T-cell (primary cell): ENCODE measurements at places on chromosomes 16 and 17. TPM values are rescaled to one million over a fixed set of nuclear protein-coding genes. Genes with fewer than 3 reads are reported as not detected.

Gene ACSM5
- total RNA-seq, result not detected

Gene TEKT1
- not detected for total RNA-seq

Gene KRT39
- total RNA-seq, result not detected

Gene COX6A2
- total RNA-seq, result not detected

Gene STAC2
- total RNA-seq, result not detected

Gene IRX5
- total RNA-seq, result not detected

Gene RND2
- total RNA-seq, result 0.08 TPM

Gene USP32
- 30.7 TPM for total RNA-seq

Gene PRAC1
- total RNA-seq, result not detected

Gene OR1D5
- not detected for total RNA-seq

Gene CACNA1H
- 4.0 TPM for total RNA-seq

Gene DLX3
- total RNA-seq, result not detected

GRCh38 chr16:86565644-86566511 is 751 bp upstream of the FOXC2 start:
- no peak for DNase-seq

DNA sequence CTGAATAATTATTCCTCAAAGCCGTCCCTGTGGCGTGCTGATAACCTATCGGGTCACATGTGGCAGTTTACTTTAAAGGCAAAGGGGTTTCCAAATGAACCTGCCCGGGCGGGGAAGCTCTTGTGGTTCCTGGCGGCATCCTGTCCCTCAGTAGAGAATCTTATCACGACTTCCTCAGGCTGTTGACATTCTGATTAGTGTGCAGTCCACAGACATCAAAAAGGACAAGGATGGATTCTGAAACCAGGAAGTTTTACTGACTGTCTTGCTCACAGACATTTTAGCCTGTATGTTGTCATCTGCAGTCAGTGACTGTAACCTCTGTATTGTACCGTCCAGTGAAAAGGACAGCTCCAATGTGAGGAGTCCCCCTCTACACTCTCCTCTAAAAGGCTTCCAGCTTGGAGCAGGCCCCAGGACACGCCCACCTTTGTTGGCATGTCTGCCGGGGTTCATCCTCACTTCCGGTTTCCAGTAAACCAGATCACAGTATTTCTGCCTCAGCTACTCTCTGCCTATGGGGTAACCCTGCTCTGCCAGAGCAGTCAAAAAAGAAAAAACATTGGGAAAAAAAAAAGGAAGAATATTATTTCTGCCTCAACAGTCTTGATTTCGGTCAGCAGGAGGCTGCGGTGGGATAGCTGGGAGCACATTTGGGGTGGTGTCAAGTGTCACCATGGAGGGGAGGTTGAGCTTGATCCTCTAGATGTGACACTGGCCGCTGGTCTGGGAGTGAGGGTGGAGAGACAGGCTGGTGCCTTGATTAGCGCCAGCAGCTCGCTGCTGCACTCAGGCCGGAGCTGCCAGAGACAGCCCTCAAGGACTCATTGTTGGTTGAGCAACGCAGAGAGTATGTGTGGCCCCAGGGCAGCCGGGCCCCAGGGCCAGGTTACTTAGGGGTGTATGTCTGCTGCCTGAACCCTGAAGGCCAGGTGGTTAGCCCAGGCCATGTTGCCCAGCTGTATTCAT is 89.0 kb upstream of the DNAH17 start:
- DNase-seq, result peak; percentile 49

DNA sequence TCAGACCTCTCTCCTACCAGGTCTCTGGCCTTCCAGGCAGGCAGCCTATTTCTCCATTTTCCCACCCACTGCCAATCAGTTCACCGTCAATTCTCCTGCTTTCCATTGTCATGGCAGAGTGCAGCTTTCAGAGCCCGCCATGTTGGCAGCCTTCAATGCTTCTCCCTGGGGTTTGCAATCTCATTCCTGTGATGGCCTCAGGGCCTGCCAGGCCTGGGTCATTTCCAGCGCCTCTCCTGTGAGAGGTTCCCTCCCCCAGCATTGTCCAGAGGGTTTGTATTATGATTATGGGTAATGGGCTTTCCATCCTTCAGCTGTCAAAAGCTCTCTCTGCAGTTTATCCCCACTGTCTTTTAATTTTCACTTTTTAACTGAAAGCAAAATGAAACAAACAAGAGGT is 716.6 kb upstream of the CDH8 start:
- no peak for DNase-seq

GRCh38 chr16:4800290-4801041 is 2.0 kb downstream of the ROGDI start:
- DNase-seq, result no peak

DNA sequence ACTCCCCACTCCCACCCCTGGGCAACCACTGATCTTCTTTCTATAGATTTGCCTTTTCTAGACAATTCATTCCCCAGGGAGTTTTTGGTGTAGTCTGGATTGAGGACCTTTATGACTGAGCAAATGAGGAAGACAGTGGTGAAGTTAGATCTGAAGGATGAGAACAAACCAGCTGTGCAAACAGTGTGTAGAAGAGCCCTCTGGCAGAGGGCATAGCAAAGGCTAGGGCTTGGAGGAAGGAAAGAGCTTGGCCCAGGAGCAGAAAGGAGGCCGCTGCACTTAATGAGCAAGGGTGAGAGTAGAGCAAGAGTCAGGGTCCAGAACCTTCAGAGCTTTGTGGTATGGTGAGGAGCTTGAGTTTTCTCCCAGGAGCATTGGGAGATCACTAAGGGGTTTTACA is 352.7 kb downstream of the CA10 start:
- DNase-seq, result no peak

GRCh38 chr17:33225509-33225908 is 67.6 kb downstream of the ASIC2 start:
- DNase-seq, result no peak

DNA sequence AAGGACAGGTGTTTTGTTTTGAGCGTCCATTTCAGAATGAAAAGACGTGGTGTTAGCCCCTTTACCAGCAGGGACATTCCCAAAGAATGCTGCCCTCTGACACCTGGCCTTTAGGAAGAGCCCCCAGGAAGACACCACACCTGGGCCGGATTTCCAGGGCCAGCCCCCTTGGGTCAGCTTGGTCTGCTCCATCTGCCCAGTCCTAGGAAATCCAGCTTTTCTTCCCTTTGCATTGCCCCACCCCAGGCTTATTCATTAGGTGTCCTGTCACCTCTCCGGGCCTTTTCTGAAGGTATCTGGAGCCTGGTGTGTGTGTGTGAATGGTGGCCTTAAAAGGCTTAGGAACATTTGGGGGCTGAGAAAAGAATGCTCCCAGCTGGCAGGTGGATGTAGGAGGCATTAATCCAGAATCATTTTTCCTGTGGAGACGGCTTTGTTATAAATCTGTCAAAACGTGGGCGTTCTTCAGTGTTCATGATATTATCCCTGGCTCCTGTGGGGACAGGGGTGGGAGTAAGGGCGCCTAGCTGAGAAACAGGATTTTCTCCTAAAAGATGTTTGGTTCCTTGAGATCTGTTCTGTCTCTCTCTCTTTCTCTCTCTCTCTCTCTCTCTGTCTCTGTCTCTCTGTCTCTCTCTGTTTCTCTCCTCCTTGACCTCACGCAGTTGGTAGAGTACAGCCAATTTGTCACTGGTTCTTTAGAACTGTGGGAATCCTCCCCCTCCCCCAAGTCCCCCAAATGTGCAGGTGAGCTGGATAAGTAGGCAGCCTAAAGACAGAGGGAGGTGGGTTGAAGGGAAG is 84.0 kb downstream of the NTN1 start:
- DNase-seq, result no peak

GRCh38 chr17:50258647-50259476 is 15.4 kb upstream of the TMEM92 start:
- DNase-seq, result no peak

GRCh38 chr16:48103591-48103990 is 52.2 kb downstream of the ABCC12 start:
- DNase-seq, result no peak

DNA sequence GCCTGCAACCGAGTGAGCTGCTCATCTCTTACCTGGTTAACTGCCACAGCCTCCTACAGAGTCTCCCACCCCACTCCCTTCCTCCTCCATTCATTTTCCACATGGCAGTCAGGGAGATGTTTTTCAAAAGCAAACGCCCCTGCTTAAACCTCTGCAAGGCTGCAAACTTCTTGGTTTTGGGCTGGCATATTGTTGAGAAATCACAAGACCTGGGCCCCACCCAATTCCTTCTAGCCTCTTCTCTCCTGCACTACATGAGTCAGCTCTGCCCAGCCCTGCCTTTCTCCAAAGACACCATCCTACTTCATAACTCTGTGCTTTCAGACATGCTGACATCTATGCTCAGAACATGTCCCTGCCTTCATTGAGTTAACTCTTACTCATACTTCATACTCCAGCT is 136.1 kb downstream of the SPACA3 start:
- DNase-seq, result no peak

GRCh38 chr16:31453255-31454204 is 5.8 kb upstream of the ARMC5 start:
- no peak for DNase-seq

DNA sequence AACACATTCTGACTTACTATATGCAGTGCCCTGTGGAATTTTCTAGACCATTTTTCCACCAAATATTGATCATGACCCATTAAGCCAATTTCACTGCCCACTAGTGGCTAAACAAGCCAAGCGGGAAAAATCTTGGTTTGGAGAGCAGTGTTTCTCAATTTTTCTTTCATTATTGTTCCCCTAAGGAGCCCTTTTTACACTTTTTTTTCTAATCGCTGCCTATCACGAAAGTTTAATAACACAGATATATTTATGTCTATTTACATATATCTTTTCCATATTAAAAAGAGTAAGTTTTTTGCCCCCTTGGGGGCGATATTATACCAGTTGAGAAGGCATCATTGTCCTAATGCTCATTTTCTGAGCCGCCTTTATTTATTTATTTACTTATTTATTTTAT is 10.8 kb upstream of the TLCD3B start:
- no peak for DNase-seq

DNA sequence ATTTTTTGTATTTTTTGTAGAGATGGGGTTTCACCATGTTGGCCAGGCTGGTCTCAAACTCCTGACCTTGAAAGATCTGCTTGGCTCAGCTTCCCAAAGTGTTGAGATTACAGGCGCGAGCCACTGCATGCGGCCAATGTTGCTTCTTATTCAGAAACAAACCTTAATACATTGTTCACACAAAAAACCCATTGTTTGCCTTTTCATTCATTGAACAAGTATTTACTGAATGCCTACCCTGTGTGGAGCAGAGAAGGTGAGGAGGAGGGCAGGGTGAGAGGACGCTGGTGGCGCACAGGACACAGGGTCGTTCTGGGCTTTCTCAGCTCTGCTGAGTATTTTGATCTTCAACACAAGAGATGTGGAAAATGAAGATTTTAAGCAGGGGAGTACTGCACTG is 8.0 kb upstream of the KRT23 start:
- no peak for DNase-seq

DNA sequence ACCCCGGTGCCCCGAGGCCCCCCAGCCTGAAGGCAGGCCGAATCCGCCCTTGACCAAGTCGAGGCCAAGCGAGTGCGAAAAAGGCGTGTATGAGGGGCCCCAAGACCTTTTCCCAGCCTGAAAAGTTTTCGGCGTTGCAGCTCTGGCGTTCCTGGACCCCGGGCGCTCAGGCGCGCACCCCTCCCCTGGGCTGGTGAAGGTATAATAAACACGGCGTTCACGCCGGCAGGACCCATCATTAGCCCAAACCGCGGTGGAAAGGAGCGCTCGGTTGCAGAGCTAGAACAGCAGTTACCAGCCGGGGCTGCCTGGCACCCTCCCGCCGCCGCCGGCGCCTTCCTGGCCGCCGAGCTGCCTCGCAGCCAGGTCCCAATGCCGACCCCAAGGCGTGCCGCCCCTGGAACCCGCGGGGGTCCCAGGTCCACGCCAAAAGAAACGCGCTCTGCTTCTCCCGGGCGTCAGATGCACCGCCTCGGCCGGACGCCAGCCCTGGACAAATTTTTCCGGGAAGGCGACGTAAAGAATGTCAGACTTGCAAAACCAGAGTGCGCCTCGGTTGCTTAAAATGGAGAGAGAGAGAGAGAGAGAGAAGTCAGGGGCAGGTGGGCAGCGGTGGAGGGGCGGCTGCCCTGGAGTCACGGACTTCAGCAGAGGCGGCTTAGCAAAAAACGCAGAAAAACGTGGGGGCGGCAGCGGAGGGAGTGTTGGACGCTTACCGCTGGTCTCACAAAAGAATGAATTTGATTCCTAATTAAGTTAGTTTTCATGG is 11.5 kb upstream of the FOXF1 start:
- no peak for DNase-seq

DNA sequence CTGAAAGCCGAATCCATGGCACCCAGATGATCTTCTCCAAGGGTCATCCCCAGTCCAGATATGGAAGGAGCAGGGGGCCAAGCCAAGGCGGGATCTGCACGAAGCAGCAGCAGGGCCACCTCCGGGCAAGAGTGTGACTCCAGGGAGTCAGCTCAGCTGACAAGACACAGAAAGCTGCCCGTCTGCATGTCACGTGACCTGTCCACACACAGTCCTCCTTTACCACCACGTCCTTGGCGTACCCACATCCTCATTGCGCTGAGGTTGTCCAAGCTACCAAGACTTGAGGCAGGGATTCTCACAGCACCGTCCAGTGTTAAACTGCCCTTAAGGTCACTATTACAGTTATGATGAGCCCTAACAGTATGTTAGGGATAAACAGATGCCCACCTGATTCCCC is 11.3 kb upstream of the CYTH1 start:
- no peak for DNase-seq

DNA sequence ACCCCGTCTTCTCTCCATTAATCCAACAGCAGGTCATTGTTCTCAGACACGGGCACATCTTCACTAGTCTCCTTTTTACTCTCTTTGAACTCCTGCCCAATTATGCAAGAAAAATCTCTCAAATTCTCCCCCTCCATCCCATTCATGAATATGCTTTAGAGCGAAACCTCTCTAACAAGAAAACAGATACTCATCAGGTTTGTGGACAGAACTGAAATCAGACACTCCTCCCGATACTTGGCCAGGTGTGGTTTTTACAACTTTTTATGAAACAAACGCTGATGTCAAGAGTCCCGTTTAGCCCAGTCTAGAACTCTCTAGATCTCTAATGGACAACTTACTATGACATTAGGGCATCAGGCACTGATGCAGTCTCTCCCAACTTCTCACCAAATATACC is 40.9 kb downstream of the PIK3R5 start:
- DNase-seq, result no peak

DNA sequence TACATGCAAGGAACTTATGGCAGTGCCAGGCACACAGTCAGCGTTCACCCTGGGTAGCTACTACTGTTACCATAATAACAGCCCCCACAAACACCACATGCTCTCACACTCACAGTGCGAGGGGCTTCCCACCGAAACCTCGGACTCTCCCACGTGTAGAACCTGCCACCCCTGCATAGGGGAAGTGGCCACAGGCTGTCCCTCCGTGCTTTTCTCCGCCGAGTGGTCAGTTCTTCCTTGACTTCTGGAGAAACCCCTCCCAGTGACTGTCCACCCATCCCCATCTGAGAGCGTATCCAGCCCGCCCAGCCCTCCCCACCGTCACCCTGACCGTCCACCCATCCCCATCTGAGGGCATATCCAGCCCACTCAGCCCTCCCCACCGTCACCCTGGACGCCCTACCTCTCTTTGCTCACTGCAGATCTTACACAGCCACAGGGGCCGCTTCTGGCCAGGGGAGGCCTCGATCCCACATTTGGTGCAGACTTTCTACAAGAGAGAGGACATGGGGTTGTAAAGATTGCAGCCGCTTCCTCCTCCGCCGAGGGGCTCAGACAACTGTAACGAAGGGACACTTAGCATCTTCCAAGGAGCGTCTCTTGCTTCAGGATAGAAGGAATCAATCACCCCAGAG is 71.1 kb downstream of the RPH3AL start:
- no peak for DNase-seq

GRCh38 chr16:59886021-59886420 is 1151.9 kb upstream of the GOT2 start:
- no peak for DNase-seq

- peak; percentile 62 for DNase-seq
Measured at GRCh38 chr16:57530104-57530521, 6.3 kb downstream of the CCDC102A start.

- peak; percentile 81 for DNase-seq
Measured at GRCh38 chr16:31695667-31696066, 168.0 kb downstream of the AHSP start.
